ENCODE measurements at places on chromosomes 3 and 15. TPM values are rescaled to one million over a fixed set of nuclear protein-coding genes. Genes with fewer than 3 reads are reported as not detected.

- peaks cover 8% of the 10 kb centered on the region for H3K27me3 ChIP-seq
- H3K4me1 ChIP-seq, result peaks cover 5% of the 10 kb centered on the region
- DNase-seq, result no peak
- no peak overlapping the region for H3K4me3 ChIP-seq
- no peak overlapping the region for H3K27ac ChIP-seq
Measured at GRCh38 chr3:127637971-127638370, 9.0 kb downstream of the PODXL2 start.

- no peak overlapping the region for H3K4me3 ChIP-seq
- H3K36me3 ChIP-seq, result no peaks in the 10 kb centered on the region
- no peaks in the 10 kb centered on the region for H3K4me1 ChIP-seq
- no peak overlapping the region for H3K27ac ChIP-seq
- no peaks in the 10 kb centered on the region for H3K27me3 ChIP-seq
Measured at GRCh38 chr15:91965501-91966193, 112.1 kb downstream of the SLCO3A1 start.

- H3K27me3 ChIP-seq, result no peaks in the 10 kb centered on the region
- H3K27ac ChIP-seq, result peak overlapping the region; percentile 79
- H3K4me1 ChIP-seq, result peaks cover 25% of the 10 kb centered on the region
- no peak for DNase-seq
Measured at GRCh38 chr3:63911509-63911872, 692 bp downstream of the SCAANT1 start.

GRCh38 chr3:160956785-160957184 lies 148.4 kb downstream of the B3GALNT1 start:
- H3K27ac ChIP-seq, result no peak overlapping the region
- no peaks in the 10 kb centered on the region for H3K36me3 ChIP-seq
- no peak for DNase-seq

DNA sequence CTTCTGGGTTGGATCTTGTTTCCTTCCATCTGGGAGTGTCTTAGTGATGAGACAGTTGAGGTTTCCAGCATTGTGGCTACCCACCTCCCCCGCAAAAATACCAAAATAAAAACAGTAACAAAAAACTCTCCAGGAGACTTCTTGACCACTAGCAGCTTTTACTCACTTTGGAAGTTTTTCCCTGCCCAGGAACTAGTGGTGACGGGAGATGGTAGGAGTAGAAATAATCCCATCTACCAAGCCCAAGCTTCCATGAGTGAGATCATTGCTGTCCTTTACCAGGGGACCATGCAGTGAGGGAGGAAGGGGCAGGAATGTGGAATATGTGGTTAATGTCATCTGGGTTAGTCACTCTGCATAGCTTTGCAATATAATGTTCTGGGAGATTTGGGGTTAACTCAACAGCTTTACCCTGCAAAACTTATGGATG lies 187.7 kb downstream of the ITPR1 start:
- H3K27me3 ChIP-seq, result no peaks in the 10 kb centered on the region
- peaks cover 69% of the 10 kb centered on the region for H3K36me3 ChIP-seq
- H3K4me1 ChIP-seq, result no peaks in the 10 kb centered on the region

- H3K27me3 ChIP-seq, result peaks cover 15% of the 10 kb centered on the region
- H3K36me3 ChIP-seq, result no peaks in the 10 kb centered on the region
- no peak for DNase-seq
- no peaks in the 10 kb centered on the region for H3K4me1 ChIP-seq
- no peak overlapping the region for H3K4me3 ChIP-seq
Measured at GRCh38 chr3:131803113-131803512, 231.7 kb downstream of the CPNE4 start.

TGM4 gene
- polyA plus RNA-seq, result not detected

TNFAIP8L3 gene
- not detected for polyA plus RNA-seq
